ENCODE measurements at places on chromosomes 2 and 18. TPM values are rescaled to one million over a fixed set of nuclear protein-coding genes. Genes with fewer than 3 reads are reported as not detected.

The SERPINB3 gene
- polyA plus RNA-seq: not detected

The GAREM1 gene
- 11.8 TPM for polyA plus RNA-seq

The GALNT3 gene
- 33.5 TPM for polyA plus RNA-seq

DNA sequence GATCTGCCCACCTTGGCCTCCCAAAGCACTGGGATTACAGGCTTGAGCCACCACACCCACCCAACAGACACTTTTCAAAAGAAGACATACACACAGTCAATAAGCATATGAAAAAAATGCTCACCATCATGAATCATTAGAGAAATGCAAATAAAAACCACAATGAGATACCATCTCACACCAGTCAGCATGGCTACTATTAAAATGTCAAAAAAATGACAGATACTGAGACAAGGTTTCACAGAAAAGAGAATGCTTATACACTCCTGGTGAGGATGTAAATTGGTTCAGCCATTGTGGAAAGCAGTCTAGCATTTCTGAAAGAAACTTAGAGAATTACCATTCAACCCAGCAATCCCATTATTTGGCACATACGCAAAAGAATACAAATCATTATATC is 1947.2 kb downstream of the SUCLG1 start:
- no peaks in the 10 kb centered on the region for H3K4me1 ChIP-seq
- no peaks in the 10 kb centered on the region for H3K36me3 ChIP-seq
- H3K4me3 ChIP-seq: no peak overlapping the region
- no peaks in the 10 kb centered on the region for H3K27me3 ChIP-seq
- H3K27ac ChIP-seq: no peak overlapping the region
- DNase-seq: no peak

DNA sequence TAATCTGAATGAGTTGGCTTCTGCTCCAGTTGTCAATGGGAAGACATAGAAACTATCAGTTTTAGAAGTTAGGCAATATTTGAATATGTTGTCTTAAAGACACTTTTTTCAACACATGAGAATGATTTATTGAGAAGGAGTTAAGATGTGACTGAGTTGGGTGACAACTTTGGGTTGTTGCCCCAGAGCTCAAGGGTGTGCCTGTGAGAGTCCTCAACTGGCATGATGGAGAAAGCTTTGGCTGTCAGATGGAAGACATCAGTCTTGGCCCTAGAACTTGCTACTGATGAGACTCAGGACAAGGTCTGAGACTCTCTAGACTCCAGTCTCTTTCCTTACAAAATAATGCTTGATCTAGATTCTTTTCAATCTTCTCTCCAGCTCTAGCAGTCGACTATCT is 69.0 kb upstream of the CTAGE1 start:
- H3K4me1 ChIP-seq: no peaks in the 10 kb centered on the region
- no peaks in the 10 kb centered on the region for H3K36me3 ChIP-seq
- no peak overlapping the region for H3K27ac ChIP-seq
- no peak overlapping the region for H3K4me3 ChIP-seq

DNA sequence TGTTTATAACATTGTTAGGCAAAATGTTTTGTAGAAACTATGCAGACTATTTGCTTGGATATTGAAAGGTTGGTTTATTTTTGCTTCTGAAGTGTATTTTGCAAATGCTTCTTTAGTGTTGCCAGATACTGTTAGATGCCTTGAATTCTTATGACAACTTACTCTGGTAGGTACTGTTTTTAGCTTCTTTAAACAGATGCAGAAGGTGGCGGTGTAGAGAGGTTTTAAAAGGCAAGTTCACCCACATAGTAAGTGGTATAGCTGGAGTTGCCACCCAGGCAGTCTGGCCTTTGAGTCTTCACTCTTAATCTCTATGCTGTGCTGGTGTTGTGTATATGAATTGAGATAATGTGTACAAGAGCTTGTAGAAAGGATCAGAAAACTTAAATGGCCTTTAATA is 3.6 kb downstream of the PCYOX1 start:
- no peaks in the 10 kb centered on the region for H3K27me3 ChIP-seq
- H3K4me1 ChIP-seq: no peaks in the 10 kb centered on the region
- H3K36me3 ChIP-seq: peaks cover 4% of the 10 kb centered on the region
- H3K27ac ChIP-seq: no peak overlapping the region

- H3K4me1 ChIP-seq: no peaks in the 10 kb centered on the region
- no peak overlapping the region for H3K27ac ChIP-seq
- no peaks in the 10 kb centered on the region for H3K36me3 ChIP-seq
- H3K4me3 ChIP-seq: no peak overlapping the region
- DNase-seq: no peak
Measured at GRCh38 chr2:56985609-56986008, 801.8 kb downstream of the CCDC85A start.

GRCh38 chr2:56127463-56128152 is 56.2 kb upstream of the CCDC85A start:
- no peak overlapping the region for H3K27ac ChIP-seq
- H3K36me3 ChIP-seq: no peaks in the 10 kb centered on the region
- no peak for DNase-seq
- H3K4me3 ChIP-seq: no peak overlapping the region

GRCh38 chr2:240435457-240435947 is at the start of gene GPC1:
Gene GPC1 (plus strand): TSS chr2:240435663. CDS start chr2:240435919, 256 bp downstream.
- H3K4me3 ChIP-seq: peak within 1 kb of the TSS; percentile 43
- no peaks in the 10 kb centered on the region for H3K27me3 ChIP-seq
- H3K36me3 ChIP-seq: no peaks in the 10 kb centered on the region
- DNase-seq: peak; percentile 85
- peak within 1 kb of the TSS; percentile 93 for H3K27ac ChIP-seq
- no peaks in the 10 kb centered on the region for H3K4me1 ChIP-seq

- no peak overlapping the region for H3K4me3 ChIP-seq
- no peak for DNase-seq
- H3K4me1 ChIP-seq: no peaks in the 10 kb centered on the region
- H3K27ac ChIP-seq: no peak overlapping the region
Measured at GRCh38 chr18:58565021-58565420, 63.9 kb downstream of the ALPK2 start.

GRCh38 chr2:3377279-3377611 is 373 bp downstream of the EIPR1 start:
- H3K4me1 ChIP-seq: peaks cover 27% of the 10 kb centered on the region
- H3K36me3 ChIP-seq: no peaks in the 10 kb centered on the region
- H3K4me3 ChIP-seq: peak overlapping the region; percentile 86
- H3K27me3 ChIP-seq: no peaks in the 10 kb centered on the region

DNA sequence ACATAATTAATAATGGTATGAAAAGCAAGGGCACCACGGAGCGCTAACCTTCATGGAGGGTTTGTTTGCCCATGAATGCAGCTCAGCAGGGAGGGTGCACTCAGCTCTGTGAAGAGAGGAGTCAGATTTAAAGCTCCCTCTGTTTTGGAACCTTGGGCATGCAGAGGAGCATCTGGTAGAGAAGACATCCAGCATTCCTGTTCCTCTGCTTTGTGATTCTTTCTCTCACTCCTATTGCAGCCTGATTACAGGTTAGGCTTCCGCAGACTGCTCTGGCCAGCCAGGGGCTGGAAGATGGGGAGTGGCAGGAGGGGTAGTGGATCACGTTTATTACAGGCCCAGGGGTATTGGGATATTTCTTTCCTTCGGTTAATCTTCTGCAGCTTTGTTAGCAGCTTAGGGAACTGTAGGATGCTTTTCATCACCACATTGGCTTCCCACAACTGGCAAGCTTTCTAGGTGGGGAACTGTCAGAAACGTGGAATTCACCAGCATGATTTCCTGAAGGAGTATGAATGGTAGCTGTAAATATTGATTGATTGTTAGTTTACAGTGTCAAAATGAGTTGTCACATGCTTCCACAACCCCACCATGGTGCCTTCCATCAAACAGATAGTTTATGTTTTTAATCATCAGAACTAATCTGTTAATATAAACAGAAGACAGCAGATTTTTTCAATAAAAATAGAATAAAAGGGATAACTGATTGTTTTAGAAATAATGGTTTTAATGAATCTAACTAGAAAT is 201.1 kb downstream of the VAPA start:
- H3K27me3 ChIP-seq: no peaks in the 10 kb centered on the region
- H3K27ac ChIP-seq: no peak overlapping the region
- no peaks in the 10 kb centered on the region for H3K36me3 ChIP-seq
- DNase-seq: no peak
- no peaks in the 10 kb centered on the region for H3K4me1 ChIP-seq
- H3K4me3 ChIP-seq: no peak overlapping the region

- no peaks in the 10 kb centered on the region for H3K36me3 ChIP-seq
- H3K4me1 ChIP-seq: no peaks in the 10 kb centered on the region
- H3K27ac ChIP-seq: no peak overlapping the region
Measured at GRCh38 chr2:29304399-29305060, 189.3 kb downstream of the CLIP4 start.

All from sigmoid colon (tissue), 7 donors.